NCI-H1694 treated with DMSO at 0.1 percent for 48 hours (cell line): ENCODE measurements at places on chromosomes 3 and 15.

DNA sequence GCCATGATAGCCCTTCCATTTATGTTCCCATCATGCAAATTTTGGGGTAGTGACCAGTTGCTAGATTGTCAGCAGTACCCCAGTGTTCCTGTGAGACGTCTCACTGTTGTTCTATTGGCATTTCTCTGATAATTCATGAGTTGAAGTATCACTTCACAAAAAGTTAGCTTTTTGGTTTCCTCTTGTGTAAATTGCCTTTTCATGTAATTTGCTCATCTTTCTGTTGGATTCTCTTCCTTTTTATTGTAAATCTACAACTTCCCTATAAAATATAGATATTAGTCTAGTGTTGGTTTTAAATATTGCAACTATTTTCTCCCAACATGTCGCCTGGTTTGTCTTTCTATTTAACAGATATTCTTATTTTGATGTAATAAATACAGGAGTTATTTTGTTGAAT is 7.5 kb upstream of the A4GNT start:
- no peak for DNase-seq

GRCh38 chr3:35772381-35773015 is 133.2 kb downstream of the ARPP21 start:
- DNase-seq: peak; percentile 60

DNA sequence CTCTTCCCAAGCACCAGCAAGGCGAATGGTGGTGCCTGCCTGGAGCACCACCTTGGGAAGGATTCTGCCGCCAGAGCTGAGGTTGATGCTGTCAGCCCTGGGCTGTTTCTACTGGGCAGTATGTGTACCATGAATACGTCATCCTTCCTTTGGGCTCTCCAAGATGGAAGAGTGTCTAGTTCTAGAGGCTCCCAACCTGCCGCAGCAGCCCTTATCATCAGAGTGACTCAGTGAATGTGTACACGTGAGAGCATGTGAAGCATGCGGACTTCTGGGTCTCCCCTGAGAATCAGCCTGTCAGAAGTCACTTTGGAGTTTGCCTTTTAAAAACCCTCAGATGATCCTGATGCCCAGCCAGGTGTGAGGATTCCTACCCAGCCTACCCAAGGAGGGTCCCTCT is 20.9 kb downstream of the PLA2G4D start:
- no peak for DNase-seq

DNA sequence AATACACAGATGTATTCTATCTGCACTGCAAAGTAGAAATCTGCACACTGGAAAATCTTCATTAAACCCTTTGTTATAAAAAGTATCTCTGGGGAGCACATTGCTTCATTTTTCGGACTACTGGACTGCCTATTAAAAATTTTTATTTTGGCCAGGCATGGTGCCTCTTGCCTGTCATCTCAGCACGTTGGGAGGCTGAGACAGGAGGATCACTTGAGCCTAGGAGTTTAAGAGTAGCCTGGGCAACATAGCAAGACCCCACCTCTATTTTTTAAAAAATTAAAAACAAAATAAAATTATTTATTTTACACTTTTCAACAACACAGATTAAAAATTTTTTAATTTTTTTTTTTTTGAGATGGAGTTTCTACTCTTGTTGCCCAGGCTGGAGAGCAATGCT is 6.0 kb downstream of the SERP1 start:
- DNase-seq: no peak

GRCh38 chr15:37594417-37594816 is 340.0 kb upstream of the TMCO5A start:
- DNase-seq: no peak
